ENCODE measurements at places on chromosomes 12 and 14.

GRCh38 chr12:47858511-47859266 lies 39.0 kb upstream of the HDAC7 start:
- no peak for DNase-seq

- no peak for DNase-seq
These were observed 29.7 kb upstream of the NPFF start for GRCh38 chr12:53536962-53537361.

GRCh38 chr12:93107514-93108312 lies 178.6 kb upstream of the EEA1 start:
- no peak for DNase-seq

DNA sequence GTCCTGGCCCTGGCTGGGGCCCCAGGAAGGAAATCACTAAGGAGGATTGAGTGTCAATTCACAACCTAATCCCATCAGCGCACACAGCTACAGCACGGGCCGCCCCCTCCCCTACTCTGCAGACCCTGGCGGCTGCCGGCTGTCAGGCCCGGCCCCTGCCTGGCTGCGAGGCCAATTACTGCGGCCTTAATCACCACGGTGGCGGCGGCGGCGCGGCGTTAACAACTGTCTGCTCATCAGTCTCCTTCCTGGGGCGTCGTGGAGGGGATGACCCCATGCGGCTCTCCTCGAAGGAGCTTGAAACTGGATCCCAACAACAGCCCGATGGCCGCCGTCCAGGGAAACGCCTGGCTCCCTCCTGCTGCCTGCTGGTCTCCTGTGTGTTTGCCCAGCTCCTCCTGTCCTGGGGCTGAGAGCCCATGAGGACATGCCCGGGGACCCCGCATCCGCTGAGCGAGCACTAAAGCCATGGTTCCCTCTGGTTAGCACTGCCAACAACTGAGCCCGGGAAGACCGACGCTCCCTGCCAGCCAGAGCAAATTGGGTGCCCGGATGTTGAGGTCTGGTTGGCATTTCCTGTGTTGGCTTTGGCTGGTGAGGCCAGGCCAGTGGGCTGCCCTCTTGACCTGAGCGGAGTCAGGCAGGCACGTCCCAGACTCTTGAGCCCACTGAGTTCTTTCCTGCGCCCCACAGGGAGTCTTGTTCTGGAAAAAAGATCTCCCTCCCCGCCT lies 21.8 kb upstream of the EIF2B2 start:
- DNase-seq, result no peak

DNA sequence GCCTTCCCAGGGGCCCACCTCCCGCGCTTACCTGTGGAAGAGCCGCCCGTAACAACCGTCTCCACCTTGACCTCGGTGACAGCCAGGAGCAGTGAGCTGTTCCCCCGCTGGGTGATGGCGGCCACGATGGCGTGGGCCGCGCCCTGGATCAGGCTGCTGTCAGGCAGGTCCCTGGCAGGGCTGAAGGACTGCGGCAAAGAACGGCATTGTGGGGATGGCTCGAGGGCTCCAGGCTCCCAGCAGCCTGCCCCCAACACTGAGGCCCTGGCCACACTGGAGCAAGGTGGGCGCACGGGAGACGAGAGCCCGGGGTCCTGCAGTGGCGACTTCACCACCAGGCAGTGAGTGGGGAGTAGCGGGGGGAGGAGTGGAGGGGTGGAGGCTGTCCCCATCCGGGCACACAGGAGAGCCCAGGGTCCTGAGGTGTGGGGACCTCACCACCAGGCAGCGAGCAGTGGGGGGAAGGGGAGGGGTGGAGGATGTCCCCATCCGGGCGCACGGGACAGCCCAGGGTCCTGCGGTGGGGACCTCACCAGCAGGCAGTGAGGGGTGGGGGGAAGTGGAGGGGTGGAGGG lies 25.0 kb downstream of the JAG2 start:
- DNase-seq, result no peak
